Subcutaneous preadipocyte (primary cell): ENCODE measurements at places on chromosomes 4 and X. TPM values are rescaled to one million over a fixed set of nuclear protein-coding genes. Genes with fewer than 3 reads are reported as not detected.

Gene PDZD11
- 40.9 and 56.6 TPM in 2 replicates for total RNA-seq

Gene GC
- not detected in 2 replicates for total RNA-seq

Gene HSPA4L
- total RNA-seq, result 4.8 and 6.1 TPM in 2 replicates

Gene SLIT2
- 19.8 and 29.1 TPM in 2 replicates for total RNA-seq
